ENCODE measurements at places on chromosomes 1 and 21.

DNA sequence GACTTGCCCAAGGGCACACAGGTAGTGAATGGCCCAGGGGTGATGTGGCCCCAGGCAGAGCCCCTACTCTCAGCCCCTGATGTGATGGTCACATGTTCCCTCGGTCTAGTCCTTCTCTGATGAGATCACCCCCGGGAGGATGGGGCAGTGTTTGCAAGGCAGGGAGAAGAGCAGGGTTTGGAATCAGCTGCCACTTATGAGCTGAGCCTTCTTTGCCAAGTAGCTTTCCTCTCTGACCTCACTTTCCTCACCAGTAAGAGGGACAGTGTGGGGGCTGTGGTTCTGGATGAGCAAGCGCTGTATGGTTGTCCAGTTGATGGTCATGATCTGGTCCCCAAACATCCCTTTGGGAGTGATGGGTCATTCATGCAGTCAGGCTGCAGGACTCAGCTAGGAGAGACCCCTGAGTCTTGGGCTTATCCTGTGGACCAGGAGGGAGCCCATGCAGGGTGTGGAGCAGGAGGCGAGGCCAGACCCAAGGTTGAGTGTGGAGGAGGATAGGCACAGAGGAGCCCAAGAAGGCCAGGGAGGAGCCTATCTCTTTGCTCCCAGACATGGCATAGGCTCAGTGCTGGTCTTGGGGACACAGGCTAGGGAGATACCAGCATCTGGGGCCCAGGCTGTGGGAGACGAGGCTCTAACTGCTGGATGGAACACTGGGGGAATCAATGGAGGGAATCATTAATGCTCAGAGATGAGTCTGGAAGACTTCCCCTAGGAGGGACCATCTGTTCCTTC, 15.9 kb upstream of the PEAR1 start:
- DNase-seq, result no peak

GRCh38 chr1:60145771-60146170, 72.2 kb upstream of the C1orf87 start:
- no peak for DNase-seq

GRCh38 chr1:73903092-73903491, 294.9 kb downstream of the LRRIQ3 start:
- DNase-seq, result no peak

DNA sequence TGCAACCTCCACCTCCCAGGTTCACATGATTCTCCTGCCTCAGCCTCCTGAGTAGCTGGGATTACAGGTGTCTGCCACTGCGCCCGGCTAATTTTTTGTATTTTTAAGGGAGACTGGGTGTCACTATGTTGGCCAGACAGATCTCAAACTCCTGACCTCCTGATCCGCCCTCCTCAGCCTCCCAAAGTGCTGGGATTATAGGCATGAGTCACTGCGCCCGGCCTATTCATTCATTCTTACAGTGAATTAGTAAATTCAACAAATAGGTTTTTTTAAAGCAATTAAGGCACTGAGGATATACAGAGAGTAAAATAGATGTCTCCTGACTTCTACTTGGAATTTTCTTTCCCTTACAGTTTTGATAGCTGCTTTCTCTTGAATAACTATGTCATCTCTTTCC, 43.5 kb downstream of the CDC42 start:
- DNase-seq, result no peak

- DNase-seq, result no peak
Observed at GRCh38 chr1:195236991-195237889, 1371.0 kb downstream of the KCNT2 start.

DNA sequence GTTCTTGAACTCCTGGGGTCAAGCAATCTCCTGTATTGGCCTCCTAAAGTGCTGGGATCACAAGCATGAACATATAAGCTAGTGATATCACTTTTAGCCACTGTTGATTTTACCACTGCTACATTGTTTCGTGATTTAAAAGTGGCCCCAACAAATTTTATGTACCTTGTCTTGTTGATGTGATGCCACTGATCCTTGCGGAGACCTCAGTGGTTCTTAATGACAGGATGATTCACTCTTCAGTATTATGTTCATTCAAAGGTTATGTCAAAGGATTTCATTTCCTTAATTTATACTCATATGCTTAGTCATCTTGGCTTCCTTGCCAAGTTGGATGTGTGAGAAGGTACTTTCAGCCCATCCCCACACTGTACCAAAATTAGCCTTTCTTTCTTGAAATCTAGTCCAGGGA, 12.1 kb downstream of the PRKACB start:
- DNase-seq, result no peak

Measured in retina (tissue), 1 donor.